ENCODE measurements at places on chromosomes 13 and 19. TPM values are rescaled to one million over a fixed set of nuclear protein-coding genes. Genes with fewer than 3 reads are reported as not detected.
A peak's percentile ranks its signal among the peaks of the same experiment; 100 is the strongest.

GRCh38 chr19:46710687-46711086, 6.2 kb downstream of the PRKD2 start:
- peaks cover 9% of the 10 kb centered on the region for H3K4me1 ChIP-seq
- no peak overlapping the region for H3K27ac ChIP-seq
- no peak for DNase-seq
- no peaks in the 10 kb centered on the region for H3K27me3 ChIP-seq
- peaks cover 8% of the 10 kb centered on the region for H3K36me3 ChIP-seq
- no peak overlapping the region for H3K4me3 ChIP-seq

- H3K27ac ChIP-seq = peak overlapping the region; percentile 31
- H3K36me3 ChIP-seq = no peaks in the 10 kb centered on the region
- DNase-seq = peak; percentile 50
- H3K27me3 ChIP-seq = no peaks in the 10 kb centered on the region
Observed at GRCh38 chr13:37481011-37481884, 117.3 kb downstream of the POSTN start.

The SIGLEC8 gene
- not detected for total RNA-seq

GRCh38 chr19:35696835-35697234, 7.5 kb upstream of the ZBTB32 start:
- H3K4me1 ChIP-seq = no peaks in the 10 kb centered on the region
- no peak for DNase-seq
- H3K27me3 ChIP-seq = no peaks in the 10 kb centered on the region
- no peaks in the 10 kb centered on the region for H3K36me3 ChIP-seq

The CNN1 gene
- 44.5 TPM for total RNA-seq

The ZNF579 gene
- total RNA-seq = 7.1 TPM

Data from GM23248 (cell line).